Stimulated activated CD4-positive, alpha-beta T cell treated with anti-CD3 and anti-CD28 coated beads, Interleukin-4, amount 100 ng/mL, for 1 hour (primary cell): ENCODE measurements at places on chromosomes 5 and 9.

DNA sequence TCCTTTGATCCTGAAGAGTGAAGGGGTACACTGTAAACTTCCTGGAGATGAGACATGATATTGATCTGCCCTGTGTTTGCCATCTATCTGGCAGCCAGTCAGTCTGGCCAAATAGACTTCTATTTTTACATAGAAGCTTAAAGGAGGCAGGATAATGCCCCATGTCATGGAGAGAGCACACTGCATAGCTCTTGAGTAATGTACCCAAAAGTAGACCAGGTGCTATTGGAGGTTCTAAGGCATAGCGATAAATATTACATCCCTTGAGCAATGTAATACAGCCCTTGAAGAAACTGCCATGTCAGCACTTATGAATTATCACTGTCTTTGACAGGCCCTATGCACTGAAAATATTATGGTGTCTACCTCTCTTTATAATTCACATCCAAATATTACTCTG is 131.8 kb downstream of the GHR start:
- DNase-seq: no peak

GRCh38 chr5:110401881-110402280 is 324.6 kb downstream of the TMEM232 start:
- DNase-seq: no peak

DNA sequence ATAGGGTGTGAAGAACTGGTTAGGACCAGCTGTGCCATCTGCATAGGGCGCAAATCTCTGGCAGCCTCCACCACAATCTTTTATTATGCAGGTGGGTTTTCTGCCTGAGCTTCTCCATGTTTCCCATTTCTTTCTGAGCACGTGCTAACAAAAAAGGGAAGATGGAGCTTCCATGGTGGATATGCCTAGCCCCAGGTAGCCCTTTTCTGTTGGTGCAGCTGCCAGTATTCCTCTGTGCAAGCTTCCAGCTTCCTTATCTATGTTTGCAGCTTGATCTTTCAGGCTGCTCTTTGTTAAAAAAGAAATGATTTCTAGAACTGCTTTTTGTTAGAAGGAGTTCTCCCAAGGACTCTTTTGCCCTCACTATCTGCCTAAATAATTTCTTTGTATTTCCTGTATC is 95.0 kb upstream of the EPB41L4A start:
- DNase-seq: no peak

- no peak for DNase-seq
Measured at GRCh38 chr5:109721741-109722140, 32.0 kb downstream of the MAN2A1 start.

GRCh38 chr5:67093279-67093678 is 103.3 kb downstream of the CD180 start:
- no peak for DNase-seq

DNA sequence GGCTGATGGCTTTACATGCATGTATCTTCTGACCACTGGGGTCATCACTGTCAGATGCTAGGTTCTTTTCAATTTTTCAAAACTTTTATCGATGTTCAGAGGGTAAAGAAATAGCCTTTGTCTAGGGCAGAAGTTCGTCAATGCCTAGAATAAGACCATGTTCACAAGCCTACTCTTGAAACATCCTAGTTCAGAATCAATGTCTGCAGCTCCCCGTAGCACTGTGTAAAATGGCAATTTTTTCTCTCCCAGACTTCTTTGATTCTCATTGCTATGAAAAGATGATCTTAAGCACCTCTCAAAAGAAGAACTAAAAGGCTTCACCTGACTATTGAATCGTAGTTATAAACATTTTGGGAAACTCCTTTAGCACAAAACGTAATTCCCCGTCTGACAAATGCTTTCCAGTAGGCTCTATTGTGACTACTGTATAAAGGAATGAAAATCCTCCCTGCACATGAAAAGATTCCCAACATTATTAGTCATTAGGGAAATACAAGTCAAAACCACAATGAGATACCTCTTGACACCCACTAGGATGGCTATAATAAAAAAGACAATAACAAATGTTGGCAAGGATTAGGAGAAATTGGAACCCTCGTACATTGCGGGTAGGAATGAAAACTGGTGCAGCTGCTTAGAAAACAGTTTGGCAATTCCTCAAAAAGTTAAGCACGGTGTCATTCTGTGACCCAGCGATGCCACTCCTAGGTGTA is 263.5 kb downstream of the ARHGAP26 start:
- no peak for DNase-seq

GRCh38 chr9:109880276-109881169 is 100.5 kb downstream of the PALM2AKAP2 start:
- DNase-seq: no peak

GRCh38 chr9:35341585-35341984 is 148.3 kb upstream of the RUSC2 start:
- no peak for DNase-seq

DNA sequence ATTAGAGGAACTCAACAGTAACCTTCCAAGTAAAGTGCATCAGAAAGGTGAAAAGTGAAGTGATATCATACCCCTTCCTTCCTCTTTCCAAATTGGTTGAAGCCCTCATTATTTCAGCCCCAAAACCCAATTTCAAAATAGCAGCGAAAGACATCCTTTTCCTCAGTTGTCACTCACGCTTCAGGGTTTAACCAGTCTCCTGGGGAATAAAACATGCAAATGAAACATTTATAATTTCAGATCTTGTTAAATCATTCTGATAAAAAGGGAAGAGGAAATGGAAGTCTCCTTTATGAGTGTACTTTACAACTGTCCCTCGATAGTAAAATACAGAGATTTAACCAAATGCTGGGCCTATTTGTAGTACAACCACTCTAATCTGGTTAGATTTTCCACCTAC is 22.5 kb downstream of the TRPM6 start:
- no peak for DNase-seq

- DNase-seq: no peak
Measured at GRCh38 chr9:37144762-37145161, 24.4 kb downstream of the ZCCHC7 start.

- no peak for DNase-seq
Measured at GRCh38 chr5:167870055-167870454, 421.4 kb upstream of the WWC1 start.

DNA sequence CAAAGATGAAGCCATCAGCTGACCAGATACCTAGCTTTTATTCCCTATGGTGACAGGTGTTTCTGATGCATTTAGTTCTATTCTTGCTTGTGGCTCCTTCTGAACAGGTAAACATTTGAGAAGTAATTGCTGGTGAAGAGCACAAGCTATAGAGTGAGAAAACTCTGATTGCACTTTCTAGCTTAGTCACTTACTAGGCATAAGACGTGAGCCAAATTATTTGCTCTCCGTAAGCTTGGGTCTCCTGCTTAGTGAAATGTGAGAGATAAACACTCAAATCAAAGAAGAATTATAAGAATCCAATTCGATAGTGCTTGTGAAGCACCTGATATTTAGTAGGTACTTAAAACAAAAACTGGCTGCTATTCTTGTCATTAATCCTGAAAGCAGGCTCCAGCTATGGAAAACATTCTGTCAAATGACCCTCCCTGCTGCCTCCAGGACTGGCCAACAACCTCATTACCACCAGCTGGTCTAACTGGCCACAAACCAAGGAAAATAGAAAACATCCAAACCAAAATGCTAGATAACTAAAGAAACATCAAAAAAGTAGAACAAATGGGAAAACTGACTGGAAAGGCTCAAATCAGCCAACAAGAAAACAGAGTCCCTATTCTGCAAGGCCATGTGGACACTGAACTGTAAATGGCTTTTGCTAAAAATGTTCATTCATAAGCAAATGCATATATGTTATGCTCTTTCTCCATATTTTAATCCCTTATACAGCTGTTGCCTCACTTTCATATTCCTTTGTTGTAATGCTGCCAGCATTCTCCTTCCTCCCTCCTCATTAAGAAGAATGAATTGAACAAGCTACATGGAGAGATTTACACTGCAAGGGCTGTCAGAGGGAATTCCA is 616.1 kb downstream of the DTWD2 start:
- DNase-seq: no peak

- no peak for DNase-seq
Measured at GRCh38 chr9:23682352-23682751, 143.7 kb downstream of the ELAVL2 start.

DNA sequence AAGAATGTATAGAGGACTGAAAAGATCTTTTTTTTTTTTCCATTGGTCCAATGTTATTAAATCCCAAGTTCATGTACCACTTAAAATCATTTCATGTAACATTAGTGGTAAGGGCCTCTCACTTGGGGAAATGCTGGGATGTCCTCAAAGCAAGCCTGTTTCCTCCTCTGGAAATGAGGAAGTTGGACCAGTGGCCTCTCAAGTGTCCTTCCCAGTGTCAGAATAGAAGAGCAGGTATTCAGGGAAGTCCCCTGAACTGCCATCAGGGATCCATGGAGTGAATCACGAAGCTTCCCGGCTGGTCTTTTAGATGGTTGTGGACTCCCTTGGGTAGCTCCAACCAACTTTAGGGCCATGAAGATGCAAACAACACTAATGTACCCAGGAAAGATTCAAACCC is 55.2 kb upstream of the AFAP1L1 start:
- no peak for DNase-seq

DNA sequence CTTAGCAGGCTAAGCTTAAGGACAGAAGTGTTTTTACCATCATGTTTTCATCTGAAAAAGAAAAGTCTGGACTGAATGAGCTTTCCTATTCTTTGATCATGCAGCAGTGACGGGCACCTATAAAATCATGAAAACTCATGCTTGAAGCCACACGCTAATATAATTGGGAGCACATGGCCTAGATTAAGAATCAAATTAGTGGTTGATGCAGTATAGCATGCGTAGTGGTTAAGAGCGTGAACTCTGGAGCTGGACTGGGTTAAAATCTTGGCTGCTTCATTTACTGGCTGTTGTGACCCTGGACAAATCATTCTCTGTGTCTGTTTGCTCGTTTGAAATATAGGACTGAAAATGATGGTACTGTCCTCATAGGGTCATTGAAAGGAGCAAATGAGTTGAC is 49.9 kb upstream of the IL13 start:
- no peak for DNase-seq

DNA sequence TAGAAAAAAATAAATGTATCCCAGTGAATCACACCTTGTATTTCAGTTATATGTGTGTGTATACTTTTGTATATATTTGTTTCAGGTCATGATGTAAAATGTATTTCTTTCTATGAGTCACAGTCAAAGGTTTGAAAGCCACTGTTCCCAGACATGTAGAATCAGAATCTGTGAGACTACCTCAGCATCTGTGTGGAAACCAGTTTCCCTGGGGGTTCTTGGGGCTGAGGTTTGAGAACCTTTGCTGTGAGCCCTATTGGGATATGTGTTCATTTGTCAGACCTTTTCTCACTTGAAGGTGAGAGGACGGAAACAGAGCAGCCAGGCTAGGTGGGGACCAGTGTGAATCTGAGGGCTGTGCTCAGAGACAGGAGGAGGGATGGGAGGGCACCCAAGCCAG is 78.7 kb upstream of the SAP30L start:
- DNase-seq: no peak

- DNase-seq: no peak
Measured at GRCh38 chr9:95433096-95433819, 83.5 kb downstream of the PTCH1 start.

- no peak for DNase-seq
Measured at GRCh38 chr9:115627511-115627910, 509.6 kb upstream of the TNC start.

DNA sequence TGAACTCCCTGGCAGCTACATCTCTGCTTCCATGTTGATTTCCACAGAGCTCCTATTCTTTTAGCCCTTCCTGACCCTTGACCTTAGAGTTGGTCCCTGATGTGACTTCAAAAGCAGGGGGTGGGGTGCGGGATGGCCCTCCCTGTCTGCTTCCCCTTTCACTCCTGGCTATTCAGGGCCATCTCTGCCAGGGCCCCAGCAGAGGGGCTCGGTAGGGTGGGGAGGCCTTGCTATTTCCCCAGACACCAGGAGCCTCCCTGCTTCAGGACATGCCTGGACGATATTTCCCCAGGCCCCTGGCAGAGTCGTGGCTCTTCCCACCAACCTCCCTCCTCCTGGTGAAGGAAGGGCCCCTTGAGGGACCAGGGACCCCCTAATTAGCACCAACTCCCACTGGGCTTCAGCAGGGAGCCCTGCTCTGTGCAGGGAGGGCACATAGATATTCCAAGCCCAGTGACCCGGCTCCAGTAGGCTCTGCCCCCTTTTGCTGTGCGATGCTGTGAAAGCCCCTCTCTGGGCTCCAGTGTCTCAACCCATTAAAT is 17.3 kb downstream of the CORO2A start:
- DNase-seq: no peak

DNA sequence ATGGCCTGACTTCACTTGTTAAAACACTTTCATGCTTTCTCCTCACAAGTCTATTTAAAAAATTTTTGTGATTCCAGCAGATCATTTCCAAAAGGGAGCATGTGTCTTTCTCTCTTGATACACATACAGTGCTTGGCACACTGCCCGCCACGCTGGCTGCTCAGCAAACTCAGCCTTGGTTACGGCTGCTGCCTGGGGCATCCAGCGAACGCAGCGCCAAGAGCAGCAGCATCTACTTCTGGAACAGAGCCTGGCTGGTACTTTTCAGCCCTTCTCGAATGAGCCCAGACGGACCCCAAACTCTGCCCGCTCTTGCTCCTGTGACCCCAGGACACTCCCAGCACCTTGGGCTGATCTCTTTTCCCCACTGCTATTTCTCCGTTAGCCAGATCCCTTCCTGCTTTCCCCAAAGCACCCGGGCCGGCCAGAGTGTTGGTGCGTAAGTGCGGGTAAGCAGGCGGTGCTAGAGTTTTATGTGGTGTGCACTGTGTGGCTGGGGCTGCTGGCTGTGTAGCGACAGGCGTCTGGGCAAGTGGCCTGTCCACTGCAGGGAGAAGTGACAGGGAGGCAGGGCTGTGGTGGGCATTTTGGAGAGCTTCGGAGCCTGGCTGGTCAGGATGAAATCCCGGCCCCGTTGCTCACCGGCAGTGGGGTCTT is 73.2 kb downstream of the SH3PXD2B start:
- DNase-seq: no peak

- DNase-seq: no peak
Measured at GRCh38 chr5:78899922-78900362, 85.2 kb downstream of the ARSB start.

DNA sequence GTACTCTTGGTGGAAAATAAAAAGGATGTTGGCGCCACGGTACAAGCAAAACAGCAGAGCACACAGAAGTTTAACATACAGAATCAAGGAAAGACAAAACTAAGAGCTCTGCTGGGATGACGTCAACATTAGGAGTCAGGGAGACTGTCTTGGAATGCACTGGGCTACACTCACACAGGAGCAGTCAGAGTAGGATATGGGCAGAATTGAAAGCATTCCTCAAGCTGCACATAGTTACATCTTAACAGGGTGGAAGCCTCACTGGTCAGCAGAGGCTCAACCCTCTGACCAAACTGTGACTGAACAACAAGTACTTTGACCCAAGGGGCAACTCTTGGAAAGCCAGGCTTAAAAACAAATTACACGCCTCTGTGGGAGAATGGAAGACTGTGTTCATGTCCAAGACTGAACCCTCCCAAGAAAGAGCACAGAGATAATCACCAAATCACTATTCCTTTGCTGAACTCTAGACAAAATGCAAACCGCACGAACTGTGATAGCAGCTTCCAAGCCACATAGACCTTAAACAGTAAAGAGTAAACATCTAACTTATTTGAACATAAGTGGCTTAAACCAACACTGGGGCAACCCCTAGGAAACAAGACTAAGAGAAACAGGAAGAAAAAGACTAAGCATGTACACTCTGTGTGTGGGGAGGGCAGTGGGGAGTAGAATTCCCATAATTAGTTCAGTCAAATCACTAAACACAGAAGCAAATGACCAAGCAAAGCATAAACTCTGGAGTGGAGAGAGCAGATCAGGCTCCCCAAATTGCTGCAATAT is 772.7 kb downstream of the PRELID2 start:
- no peak for DNase-seq

- DNase-seq: no peak
Measured at GRCh38 chr9:105243015-105243686, 1.3 kb upstream of the SLC44A1 start.
